ENCODE measurements at places on chromosomes 11 and 22.

- DNase-seq: no peak
Observed at GRCh38 chr22:36756746-36757655, 18.9 kb downstream of the IFT27 start.

DNA sequence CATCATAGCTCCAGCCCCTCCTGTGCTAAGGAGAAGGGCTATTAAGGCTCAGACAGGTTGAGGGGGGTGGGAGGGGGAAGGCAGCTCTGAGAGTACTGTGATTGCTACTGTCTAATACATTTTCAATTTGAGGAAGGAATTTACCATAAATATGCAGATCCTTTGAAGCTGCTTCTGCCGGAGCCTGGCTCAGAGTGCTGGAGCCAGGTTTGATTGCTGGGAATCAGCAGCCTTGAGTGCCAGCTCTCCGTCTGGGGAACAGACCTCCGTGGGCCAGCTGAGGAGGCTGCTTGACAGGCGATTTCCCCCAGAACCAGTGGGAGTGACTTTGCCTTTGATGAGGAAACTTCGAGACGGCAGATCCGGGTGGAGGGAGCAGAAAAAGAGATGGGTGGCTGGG lies 141.7 kb upstream of the TBCEL start:
- no peak for DNase-seq

DNA sequence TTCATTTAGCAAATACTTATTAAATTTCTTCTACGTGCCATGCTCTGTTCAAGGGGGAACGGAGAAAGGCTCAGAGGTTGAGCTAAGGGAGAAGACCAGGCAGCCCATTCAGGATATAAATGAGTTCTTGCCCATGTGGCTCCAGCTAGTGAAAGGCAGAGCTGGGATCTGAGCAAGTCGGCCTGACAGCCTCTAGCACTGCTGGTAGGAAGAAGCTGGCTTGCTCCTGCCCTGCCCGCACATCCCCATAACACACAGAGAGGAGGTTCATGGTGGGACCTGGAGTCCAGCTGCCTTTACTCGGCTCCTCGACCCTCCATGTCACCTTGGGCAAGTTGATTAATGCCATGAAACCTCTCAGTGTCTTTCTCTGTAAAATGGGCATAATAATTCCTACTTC lies 2.0 kb downstream of the SLC15A3 start:
- DNase-seq: no peak

DNA sequence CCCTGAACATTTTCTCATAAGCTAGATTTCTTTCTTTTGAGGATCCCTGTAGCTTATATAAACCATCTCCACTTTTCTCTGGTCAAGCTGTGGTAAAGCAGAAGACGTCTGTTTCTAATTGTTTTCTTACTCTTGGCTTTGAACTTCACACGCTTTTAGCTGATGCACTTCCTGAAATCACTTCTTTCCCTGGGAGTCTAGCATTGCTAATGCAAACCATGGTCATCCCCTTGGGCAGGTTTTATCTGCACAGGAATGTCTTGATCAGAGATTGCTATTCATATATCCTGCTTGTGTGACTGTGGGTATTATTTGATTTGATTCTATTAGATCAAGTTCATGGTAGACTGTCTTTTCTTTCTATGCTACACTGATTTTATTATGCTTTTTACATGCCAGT lies 199.2 kb upstream of the POU2AF2 start:
- DNase-seq: no peak

DNA sequence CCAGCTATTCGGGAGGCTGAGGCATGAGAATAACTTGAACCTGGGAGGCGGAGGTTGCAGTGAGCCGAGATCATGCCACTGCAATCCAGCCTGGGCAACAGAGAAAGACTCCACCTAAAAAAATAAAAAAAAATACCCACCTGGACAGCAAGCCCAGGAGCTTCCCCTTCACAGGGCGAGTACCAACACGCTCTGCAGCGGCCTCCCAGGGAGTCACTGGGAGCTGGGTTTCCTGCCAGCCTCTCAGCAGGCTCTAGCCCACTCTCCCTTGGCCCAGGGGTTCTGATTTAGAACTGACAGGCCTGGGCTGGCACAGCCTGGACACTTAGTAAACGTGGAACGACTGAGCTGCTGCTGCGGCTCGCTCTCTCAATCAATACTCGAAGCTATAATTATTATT lies 2.0 kb upstream of the CABP7 start:
- no peak for DNase-seq

DNA sequence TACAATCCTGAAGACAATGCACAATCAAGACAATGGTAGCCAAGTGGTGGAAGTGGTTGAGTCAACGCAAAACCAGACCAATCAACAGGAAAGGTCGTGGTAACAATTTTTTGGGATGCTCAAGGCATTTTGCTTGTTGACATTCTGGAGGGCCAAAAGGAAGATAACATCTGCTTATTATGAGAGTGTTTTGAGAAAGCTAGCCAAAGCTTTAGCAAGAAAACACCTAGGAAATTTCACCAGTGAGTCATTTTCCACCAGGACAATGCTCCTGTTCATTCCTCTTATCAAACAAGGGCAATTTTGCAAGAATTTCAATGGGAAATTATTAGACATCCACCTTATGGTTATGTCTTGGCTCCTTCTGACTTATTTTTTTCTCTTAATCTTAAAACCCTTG lies 1932.2 kb upstream of the RAG2 start:
- no peak for DNase-seq

DNA sequence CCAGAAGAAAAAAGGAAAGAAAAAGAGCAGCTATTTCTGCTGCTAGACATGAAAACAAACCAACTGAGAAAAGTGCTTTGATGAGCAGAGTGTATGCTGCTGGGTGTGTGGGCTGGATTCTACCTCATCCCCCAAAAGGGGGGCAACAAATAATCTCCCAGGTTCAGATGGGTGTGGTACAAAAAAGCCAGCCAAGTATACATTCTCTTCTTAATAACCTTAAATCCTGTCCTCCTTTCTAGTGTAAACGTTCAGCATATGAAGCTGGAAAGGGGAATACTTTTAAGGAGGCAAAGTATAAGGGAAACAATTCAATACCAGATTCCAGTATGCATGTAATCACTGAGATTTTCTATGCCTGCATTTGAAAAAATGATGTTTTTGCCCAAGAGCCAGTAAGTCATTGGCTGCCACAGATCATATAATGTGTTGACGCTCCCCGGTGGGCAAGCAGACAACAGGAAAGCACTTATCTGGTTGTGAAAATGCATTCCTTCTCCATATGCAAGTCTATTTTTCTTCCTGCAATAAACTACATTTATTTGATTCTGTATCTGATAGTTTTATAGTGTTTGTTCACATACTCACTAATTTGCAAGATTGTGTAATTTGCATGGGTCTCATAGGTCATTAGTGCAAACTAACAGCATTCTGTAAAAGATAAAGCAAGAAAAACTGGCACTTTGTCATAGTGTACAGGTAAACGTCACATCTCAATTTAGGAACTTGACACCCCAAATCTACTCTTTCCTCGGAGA lies 201.1 kb downstream of the CADM1 start:
- no peak for DNase-seq

GRCh38 chr22:18078329-18079041 lies 695 bp downstream of the PEX26 start:
- DNase-seq: no peak

DNA sequence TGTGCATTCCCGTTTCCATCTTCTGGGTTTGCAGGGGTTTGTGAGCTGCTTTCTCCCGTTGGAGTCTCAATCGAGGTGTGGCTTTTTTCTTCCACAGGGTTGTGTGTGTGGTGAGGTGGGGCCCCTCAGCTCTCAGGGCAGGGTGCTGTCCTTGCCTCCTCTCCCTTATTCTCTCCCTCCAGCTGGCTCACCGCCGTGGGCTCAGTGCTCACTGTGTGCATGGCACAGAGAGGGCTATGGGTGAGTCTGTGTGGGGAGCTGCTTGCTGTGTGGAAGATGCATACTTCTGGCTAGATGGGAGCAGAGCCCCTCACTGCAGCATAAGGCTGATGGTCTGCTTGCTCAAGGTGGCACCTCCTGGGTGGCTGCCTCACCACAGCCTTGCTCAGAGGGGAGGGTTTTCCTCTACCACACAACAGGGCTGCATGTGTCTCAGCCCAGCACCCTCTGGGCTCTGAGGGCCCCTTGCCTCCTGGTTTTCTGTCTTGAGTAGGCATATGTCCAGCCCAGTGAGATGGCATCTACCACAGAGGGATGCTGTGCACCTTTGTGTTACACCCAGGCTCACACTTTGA lies 203.1 kb upstream of the B3GAT1 start:
- DNase-seq: no peak

- peak; percentile 54 for DNase-seq
Observed at GRCh38 chr11:11580841-11581411, 40.9 kb downstream of the GALNT18 start.

- DNase-seq: no peak
Observed at GRCh38 chr22:50676661-50677492, 4.3 kb downstream of the SHANK3 start.

GRCh38 chr11:126338346-126339055 lies 17.0 kb upstream of the ST3GAL4 start:
- no peak for DNase-seq

DNA sequence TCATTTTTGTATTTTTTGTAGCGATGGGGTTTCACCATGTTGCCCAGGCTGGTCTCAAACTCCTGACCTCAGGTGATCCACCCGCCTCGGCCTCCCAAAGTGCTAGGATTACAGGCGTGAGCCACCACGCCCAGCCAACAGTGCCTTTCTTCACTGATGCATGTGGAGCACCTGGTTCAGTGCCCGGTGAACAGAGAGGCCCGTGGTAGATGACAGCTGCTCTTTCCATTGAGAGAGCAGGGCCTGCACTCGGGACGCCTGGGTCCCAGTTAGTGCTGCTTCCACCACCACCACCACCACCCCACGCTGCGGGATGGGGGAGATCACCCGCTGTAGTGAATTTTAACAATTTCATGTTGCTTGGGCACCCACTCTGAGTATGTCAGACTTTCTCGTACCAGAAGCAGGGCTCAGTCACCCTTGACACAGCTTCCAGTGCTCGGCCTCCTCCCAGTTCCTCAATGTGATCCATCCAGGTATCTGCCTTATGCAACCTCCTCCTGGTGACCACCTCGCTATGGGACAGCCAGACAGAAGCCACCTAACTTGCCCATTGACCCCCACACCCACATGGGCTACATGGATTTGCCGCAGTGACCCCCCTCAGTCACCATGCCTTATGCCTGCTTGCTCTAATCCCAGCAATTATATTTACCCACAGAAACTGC lies 36.6 kb downstream of the ARRB1 start:
- no peak for DNase-seq

- no peak for DNase-seq
Observed at GRCh38 chr11:72600557-72600956, 73.7 kb downstream of the PDE2A start.

DNA sequence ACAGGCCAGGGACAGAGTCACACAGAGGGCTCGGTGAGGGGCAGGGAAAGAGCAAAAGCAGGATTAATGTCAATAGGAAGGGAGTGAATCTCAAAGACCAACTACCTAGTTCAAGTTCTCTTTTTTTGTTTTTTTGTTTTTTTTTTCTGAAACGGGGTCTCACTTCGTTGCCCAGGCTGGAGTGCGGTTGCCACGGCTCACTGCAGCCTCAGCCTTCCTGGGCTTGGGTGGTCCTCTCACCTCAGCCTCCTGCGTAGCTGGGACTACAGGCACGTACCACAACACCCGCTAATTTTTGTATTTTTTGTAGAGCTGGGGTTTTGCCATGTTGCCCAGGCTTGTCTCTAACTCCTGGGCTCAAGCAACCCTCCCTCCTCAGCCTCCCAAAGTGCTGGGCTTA lies 9.7 kb upstream of the BCL9L start:
- DNase-seq: no peak

- no peak for DNase-seq
Observed at GRCh38 chr11:62919476-62919875, 1.7 kb downstream of the CHRM1 start.

DNA sequence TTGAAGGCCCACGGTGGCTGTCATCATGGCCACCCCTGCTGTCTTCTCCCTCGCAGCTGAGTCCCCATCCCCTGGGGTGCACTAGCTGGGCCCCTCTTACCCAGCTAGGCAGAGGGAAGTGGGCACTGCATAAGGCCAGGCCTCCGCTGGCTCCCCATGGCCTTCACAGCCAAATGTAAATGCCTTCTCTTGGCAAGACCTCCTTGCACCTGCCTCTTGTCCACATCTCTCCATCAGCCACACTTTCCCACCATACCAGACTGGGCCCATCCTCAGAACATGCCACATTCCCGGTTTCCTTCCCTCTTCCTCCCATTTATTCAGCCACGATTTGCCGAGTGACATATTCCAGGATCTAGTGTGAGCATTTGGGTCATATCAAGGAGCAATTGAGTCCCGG lies 49.7 kb downstream of the NECTIN1 start:
- no peak for DNase-seq

GRCh38 chr11:66860449-66860831 lies 3.6 kb downstream of the LRFN4 start:
- no peak for DNase-seq

DNA sequence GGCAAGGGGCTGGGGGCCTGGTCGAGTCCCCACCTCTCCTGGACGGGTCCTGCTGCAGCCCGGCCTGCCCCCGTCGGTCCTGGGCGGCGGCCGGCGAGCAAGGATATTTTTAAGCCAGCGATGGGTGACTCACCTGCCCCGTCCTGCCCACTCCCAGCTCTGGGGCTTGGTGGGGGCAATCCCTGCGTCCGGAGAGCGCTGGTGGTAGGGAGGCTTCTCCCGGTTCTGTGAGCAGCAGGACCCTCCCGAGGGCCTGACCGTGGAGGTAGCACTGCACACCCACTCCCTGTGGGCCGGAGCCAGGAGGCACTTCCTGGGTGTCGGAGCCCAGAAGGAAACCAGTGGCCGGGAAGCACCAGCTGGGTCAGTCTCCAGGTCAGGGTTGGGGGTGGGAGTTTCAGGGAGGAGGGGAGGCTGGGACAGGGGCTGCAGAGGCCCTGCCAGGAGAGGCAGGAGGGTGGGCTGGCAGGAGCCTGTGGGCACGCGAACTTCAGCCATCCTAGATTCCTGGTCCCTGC lies 467 bp downstream of the EPS8L2 start:
- no peak for DNase-seq

DNA sequence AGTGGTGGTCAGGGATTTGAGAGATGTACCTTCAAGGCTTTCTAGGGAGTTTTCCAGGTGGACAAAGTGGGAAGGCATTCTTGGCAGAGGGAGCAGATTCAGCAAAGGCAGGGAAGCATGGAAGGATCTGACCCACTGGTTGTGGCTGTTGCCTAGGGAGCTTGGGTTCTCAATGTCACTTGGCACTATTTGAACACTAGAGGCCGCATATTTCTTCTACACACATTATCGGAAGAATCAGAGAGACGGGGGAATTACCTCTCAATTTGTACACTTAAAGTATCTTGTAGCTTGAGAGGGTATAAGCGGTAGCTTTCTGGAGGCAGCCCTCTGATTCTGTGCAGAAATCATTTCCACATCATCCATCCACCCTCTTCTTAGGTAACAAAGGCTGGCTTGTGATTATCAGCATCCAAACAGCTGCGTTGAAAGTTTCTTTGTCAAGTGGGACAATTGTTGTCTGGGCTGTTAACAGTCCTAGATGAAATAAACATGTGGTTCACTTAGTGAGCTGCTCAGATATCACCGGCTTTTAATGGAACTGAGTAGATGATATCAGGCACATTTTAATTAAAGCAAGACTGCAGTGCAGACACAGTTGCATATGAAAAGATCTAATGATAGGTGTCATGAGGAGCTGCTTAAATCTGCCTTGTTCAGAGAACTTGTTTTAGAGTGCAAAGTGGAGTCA lies 2.6 kb downstream of the NELL1 start:
- no peak for DNase-seq

GRCh38 chr11:95387325-95387724 lies 156.3 kb upstream of the SESN3 start:
- DNase-seq: no peak

GRCh38 chr22:39265143-39265886 lies 20.5 kb upstream of the PDGFB start:
- no peak for DNase-seq

- DNase-seq: no peak
Observed at GRCh38 chr11:117538263-117539135, 210.8 kb downstream of the CEP164 start.

All from NCI-H2081 treated with DMSO at 0.1 percent for 48 hours (cell line).